ENCODE measurements at places on chromosomes 12 and 14.

- DNase-seq, result no peak
Observed at GRCh38 chr12:118271183-118271582, 101.5 kb downstream of the TAOK3 start.

DNA sequence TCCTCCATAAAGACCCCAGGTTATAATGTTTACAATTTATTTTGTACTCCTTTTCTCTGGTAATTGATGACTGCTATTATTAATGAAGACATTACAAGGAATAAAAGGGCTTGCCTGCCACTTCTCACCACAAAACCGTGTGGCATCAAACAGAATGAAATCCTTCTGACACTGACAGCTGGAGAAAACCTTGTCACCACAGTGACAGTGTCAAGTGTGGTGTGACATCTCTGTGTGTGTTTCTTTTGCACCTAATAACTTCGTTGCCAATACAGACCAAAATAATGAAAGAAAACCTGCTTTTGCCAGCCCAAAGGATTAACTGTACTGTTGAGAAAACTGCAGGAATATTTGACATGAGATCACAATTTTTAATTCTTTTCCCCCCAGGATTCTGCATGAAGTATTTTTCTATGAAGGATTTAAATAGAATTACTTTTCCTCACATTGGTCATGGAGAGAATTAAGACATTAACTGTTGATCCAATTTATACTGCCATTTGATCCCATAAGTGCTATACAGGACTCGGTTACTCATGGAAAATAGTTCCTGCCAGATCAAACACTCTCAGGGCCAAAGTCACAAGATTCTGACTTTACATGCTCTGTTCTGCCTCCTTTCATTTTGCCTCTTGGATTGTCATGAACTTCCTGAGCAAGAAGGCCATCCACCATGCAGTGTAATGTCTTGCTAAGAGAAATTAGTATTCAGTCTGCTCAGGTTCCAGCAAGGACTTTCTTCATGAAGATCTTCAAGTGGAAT, 60.4 kb upstream of the IFNG-AS1 start:
- DNase-seq, result no peak

DNA sequence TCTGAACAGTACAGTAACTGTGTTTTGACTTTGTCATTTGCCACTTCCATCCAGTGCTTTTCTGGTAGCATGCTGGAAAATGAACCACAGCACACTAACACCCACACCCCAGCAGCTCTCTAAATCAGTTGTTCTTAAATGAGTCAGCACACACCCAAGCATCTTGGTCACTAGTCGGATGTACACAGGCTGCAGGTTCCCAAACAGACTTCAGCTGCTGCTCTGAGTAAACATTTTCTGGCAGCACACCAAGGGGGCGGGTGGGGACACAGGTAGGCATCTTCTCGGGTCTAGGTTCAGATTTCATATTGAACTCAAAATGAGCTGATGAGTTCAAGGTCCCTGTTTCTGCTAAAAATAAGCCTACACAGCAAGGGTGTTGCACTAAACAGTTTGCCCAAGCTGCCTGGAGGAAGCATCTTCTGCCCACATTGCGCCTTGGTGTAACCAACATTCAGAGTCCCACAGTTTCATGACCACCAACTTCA, 39.8 kb downstream of the IFNG start:
- DNase-seq, result no peak

DNA sequence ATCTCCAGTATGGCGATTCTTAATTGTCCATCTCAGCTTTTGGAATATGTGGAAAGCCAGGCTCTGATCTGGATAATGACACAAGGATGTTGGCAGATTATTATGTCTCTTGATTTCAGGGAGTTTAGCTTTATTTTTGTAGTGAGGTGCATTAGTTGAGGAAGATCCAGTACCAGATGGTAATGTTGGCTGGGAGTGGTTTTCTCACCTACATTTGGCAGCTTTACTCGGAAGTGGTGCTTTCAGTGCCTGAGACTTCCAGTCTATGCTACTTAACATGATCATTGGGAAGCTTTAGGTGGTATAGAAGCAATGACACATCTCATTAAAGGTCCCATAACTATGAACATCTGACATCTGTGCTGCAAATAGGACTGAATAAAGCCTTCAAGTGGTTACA, 7.5 kb downstream of the SLC15A5 start:
- DNase-seq, result no peak

GRCh38 chr12:124829008-124829707, 34.5 kb downstream of the SCARB1 start:
- DNase-seq, result peak; percentile 76

DNA sequence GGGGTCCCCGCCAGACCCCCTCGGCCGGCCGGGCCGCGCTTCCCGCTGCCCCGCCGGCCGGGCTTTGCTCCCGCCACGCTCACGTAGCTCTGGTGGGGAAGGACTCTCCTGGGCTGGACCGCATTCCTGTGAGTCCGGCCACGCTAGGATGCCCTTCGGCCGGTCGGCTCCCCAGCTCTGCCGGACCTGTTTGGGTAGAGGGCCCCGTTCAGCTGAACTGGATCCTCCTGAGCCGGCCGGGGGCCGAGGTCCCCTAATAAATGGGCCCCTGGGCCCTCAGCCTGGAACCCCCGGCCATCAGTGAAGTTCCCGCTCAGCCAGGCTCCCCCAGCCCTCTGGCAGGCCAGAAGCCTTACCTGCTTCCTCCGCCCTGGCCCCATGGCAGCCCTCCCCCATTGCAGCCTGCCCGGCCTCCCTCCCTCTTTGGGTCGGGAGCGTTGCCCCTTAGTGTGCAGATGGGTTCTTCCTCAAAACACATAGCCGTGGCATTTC, 593 bp downstream of the UNC119B start:
- DNase-seq, result no peak

GRCh38 chr14:58288106-58288792, 10.1 kb upstream of the ARID4A start:
- no peak for DNase-seq

DNA sequence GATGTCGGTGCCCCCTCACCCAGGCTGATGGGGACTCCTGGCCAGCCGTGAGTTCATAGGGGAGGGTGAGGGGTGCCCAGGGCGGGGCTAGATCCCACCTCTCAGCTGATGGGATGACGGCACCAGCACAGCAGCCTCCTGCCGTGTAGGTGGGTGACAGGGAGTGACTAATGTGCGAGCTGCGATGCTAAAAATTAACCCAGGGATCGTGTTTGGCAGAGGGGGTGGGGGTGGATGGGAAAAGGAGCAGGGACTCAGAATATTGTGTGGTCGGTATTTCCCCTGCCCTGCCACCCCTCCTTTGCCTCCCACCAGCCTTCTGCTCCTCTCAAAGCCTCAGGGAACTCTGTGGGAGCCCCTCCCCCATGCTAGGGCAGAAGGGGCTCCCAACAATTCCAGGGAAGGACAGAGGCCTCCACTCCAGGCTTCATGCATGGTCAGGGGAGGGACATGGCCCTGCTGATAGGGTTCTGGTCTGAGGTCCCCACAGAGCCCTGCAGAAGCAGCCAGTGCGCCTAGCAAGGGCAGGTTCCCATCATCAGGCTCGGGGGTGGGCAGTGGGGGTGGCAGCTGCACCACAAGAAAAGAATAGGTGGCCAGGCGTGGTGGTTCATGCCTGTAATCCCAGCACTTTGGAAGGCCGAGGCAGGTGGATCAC, 12.5 kb downstream of the TAMALIN start:
- DNase-seq, result no peak

GRCh38 chr14:61603736-61604135, 91.6 kb upstream of the HIF1A start:
- no peak for DNase-seq

GRCh38 chr12:90048918-90049317, 340.3 kb upstream of the ATP2B1 start:
- no peak for DNase-seq

GRCh38 chr12:127273626-127274025, 993.3 kb upstream of the TMEM132C start:
- peak; percentile 57 for DNase-seq

GRCh38 chr12:116687888-116688287, 50.0 kb downstream of the SPRING1 start:
- no peak for DNase-seq

GRCh38 chr12:104485651-104486362, 29.1 kb downstream of the CHST11 start:
- DNase-seq, result no peak

GRCh38 chr14:102462391-102462790, 47.2 kb downstream of the ANKRD9 start:
- DNase-seq, result no peak

DNA sequence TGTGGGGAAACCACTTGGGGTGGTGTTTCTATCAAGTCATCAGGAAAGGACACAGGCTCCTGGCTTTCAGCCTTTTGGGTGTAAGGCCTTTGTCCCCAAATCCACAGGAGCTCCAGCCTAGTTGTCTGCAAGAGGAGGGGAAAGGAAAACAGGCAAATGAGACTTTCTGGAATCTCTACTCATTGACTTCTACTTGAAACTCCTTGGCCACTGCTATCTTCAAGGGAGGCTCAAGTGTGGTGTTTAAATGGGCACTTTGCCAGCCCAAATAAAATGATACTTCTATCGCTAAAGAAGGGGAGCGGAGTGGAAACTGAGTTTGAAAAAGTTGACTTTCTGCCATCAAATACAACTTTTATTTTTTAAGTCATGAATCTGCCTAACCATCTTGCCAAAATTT, 445.9 kb upstream of the RGS6 start:
- no peak for DNase-seq

- DNase-seq, result no peak
Observed at GRCh38 chr14:31530136-31530535, 31.1 kb upstream of the NUBPL start.

DNA sequence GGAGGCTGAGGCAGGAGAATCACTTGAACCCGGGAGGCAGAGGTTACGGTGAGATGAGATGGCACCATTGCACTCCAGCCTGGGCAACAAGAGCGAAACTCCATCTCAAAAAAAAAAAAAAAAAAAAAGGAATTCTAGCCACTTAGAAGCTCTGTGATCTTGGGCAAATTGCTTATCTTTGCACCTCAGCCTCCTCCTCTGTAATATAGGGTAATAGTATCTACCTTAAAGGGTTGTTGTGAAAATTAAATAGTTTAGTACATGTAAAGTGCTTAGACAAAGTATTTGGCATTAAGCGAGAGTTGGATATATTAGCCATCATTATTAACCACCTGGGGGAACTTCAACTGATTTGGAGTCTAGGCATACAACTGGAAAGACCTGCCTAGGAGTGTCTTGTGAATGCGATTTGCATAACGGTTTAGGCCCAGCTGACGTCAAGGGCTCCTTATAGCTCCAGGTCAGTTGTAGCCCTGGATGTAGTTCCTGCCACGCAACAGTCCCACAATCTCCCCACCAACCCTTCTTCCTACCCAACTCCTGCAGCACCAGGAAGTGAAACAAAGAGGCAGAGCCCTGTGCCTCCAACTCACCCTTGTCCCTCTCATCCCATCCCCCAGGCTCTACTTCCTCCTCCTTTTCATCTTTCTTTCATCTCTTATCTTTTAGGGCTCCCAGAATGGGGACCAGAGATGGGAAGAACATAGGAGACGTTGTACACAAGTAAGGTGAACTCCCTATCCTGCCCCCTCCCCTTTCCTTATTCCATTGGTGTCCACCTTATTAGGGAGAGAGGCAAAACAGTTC, 2.1 kb upstream of the IL23A start:
- DNase-seq, result no peak

- peak; percentile 87 for DNase-seq
Observed at GRCh38 chr12:28568118-28568517, 377.9 kb downstream of the CCDC91 start.

GRCh38 chr12:41497409-41497808, 309.3 kb downstream of the PDZRN4 start:
- no peak for DNase-seq

DNA sequence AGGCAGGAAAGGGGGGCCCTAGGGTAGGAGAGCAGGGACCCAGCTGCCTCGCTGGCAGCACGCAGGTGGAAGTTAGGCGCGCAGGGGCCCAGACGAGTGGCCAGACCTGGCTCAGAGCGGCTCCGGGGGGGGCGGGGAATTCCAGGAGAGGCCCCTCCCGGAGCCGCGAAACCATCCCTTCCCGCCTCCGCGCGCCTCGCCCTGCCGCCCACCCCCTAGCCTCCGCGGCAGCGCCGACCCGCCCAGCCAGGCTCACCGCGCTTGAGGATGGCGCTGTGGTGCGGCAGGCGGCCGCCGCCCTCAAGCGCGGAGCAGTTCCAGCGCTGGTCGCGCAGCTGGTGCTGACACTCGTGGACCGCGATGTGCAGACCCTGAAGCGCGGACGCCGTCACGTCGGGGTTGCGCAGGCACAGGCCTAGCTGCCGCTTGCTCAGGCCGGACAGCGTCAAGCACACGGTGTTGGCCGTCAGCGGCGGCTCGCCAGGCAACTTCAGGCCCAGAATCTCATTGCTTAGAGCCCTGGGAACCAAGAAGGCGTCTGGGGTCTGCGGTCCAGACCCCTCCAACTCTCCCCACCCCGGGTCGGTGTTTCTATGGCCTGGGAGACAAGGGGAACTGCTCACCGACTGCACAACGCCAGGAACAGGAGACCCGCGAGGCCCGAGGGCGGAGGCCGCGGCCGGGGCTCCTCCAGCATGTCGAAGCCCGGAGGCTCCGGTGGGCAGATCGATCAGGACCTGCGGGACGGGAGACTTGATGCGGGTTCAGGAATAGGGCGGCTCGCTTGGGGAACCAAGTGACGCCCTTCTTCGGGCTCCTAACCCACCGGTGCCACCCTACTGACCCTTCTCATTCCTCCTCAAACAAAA, 1.5 kb downstream of the WNT10B start:
- DNase-seq, result no peak

GRCh38 chr12:50398931-50399330, 1.8 kb upstream of the LARP4 start:
- DNase-seq, result no peak

DNA sequence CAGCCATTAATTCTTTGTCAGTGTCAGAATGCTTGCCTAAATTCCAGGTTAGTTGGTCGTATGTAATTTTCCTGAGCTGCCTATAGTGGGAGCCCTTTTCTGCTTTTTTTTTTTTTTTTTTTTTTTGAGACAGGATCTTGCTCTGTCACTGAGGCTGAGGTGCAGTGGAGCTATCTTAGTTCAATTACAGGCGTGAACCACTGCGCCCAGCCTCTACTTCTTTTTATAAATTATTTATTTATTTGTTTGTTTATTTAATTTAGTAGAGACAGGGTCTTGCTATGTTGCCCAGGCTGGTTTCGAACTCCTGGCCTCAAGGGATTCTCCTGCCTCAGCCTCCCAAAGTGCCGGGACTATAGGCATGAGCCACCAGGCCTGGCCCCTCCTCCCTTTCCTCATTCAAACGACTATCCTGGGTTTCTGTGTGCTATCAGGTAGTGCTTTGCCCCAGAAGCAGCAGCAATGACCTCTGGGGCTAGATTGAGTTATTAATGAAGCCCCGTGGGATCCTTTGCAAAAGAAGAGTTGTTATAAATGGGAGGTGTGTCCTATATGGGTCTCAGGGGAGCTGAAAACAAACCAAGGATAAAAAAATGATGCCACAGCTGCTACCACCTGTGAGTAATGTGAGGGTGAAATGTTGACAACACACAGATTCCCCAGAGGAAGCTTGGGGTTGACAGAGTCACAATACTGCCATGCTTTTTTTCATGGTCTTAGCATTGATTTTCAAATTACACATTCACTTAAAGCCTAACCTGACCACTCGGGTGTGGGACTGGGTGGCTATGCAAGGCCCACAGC, 34.6 kb upstream of the NFKBIA start:
- DNase-seq, result no peak

DNA sequence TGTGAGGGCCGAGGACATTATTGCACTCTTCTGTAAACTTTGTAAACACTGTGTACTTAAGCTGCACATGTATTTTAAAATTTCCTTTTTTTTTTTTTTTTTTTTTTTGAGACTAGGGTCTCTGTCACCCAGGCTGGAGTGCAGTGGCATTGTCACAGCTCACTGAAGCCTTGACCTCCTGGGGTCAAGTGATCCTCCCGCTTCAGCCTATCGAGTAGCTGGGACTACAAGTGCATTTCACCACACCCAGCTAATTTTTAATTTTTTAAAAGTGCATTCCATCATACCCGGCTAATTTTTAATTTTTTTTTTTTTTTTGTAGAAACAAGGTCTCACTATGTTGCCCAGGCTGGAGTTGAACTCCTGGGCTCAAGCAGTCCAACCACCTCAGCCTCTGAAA, 42.4 kb downstream of the RASSF8 start:
- no peak for DNase-seq
